Activated CD4-positive, alpha-beta T cell treated with anti-CD3 and anti-CD28 coated beads for 24 hours (primary cell): ENCODE measurements at places on chromosomes 6 and 20.

DNA sequence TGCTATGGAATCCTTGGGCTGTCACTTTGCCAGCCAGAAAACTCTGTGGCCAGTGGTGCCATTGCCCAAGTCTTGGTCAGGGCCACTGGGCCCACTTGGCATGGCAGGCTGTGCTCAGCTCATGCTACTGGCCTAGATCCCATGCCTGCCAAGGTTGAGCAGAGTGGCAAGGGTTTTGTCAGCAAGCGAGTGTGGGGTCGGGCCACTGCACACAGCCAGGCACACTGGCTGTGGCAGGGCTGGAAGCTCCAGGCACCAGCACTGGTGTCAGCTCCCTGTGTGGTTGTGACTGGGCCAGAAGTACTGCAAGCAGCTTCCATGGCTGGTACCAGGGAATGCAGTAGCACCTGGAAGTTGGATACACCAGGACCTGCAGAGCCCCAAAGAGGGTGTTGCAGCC lies 846.8 kb downstream of the EYS start:
- DNase-seq = no peak

GRCh38 chr20:32019156-32019510 lies 8.9 kb downstream of the CCM2L start:
- DNase-seq = no peak

DNA sequence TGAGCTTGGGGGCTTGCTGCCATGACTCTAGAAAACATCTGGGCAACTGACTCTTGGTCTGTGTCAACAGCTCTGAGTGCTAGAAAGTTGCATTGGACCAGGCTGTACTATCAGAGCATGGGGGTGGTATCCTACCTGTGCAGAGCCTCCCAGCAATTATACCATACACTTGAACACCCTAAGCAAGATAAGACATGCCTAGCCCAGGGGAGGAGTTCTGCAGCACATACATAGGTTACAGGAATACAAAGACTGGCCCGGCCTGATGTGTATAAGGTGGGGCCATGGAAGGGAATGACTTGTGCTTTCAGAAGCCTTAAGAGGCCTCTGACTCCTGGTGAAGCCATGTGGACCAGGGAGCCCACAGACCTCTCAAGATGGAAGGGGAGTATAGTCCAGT lies 11.4 kb upstream of the MOCS1 start:
- no peak for DNase-seq

DNA sequence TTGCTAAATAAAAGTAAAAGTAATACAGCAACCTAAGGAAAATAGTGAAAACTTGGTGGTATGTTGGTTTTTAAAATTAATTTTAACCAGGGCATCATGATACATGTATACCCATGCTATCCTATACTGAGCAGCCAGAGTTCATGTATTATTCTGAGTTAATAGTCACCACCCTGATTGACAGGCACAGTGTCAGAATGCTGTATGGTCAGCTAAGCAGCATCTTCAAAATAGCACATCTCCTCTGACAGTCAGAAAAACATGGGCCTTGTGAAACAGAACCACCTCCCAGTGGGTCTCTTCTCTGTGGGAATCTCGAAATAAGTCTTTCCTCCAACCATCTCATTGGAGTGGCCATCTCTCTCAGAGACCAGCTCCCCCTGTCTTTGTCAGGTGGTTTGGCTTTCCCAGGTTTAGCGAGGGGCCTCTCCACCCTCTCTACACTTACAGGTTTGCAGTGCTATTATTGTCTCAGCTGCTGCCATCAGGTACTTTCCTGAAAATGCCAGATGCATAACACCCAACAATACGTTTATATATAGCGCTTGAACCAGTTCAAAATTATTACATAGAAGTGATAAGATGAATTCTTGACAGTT lies 47.1 kb upstream of the RNF8 start:
- DNase-seq = no peak

DNA sequence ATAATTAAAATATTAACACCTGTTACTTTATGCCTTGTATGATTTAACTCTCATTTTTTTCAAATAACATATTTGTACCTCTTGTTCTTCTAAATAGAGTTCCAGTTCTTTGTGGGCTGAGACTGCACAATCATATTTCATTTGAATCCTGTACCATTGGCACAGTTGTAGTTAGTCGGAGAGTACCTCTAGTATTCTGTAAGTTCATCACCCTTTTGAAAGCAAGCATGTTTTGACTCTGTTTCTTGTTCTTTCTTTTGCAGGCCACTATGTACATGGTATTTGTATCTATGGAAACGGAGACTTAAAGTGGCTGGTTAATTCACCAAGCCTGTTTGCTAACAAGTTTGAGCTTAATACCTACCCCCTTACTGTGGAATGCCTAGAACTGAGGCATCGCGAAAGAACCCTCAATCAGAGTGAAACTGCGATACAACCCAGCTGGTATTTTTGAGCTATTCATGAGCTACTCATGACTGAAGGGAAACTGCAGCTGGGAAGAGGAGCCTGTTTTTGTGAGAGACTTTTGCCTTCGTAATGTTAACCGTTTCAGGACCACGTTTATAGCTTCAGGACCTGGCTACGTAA lies 68.2 kb downstream of the C6orf52 start:
- DNase-seq = no peak
